Activated T-helper 17 cell treated with anti-CD3 and anti-CD28 coated beads, Interleukin-2, amount 50 U/mL, for 72 hours (primary cell): ENCODE measurements at places on chromosomes 11 and 22.
A peak's percentile ranks its signal among the peaks of the same experiment; 100 is the strongest.

- ATAC-seq, result no peak
These were observed 104.8 kb downstream of the MICAL2 start for GRCh38 chr11:12215181-12215593.

DNA sequence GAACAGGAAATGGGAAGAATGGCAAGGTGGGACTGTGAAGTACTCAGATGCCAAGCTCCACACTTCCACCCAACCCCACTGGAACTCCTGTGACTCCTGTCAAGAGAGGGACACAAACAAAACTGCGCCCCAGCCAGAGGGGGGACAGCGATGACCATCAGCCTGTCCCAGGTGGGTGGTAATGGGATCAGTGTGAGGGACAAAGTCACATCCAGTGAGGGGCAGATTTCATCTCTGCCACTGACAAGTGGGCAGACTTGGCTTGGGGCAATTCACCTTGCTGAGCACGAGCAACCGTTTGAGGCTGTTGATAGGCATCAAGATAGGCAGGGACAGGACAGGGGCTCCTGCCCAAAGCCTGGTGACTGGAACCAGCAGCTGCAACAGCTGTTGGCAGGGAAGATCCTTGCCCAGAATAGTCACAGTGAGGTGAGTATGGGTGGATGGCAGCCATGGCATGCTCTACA is 105.4 kb upstream of the PITPNB start:
- no peak for ATAC-seq

- ATAC-seq, result no peak
These were observed 167.1 kb downstream of the ST3GAL4 start for GRCh38 chr11:126522606-126523005.

DNA sequence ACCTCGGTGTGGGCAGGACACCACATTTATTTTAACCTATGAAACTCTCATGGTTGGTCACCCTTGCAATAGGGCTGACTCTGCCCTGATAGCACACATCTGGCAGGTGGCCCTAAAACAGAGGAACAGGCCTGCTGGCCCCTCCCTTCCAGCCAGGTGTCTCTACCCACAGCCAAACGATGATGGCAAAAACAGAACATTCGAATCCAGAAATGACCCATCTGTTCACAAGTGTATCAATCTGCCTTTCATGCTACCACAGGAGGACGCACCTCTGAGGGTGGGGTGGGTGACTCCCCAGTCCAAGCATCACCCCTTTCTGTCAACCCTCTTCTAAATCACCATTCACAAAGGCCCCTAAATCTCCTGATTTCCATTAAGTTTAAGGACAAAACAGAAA is 118.1 kb downstream of the ETS1 start:
- peak; percentile 8 for ATAC-seq

- no peak for ATAC-seq
These were observed 20.2 kb downstream of the PPP6R2 start for GRCh38 chr22:50363166-50363802.

DNA sequence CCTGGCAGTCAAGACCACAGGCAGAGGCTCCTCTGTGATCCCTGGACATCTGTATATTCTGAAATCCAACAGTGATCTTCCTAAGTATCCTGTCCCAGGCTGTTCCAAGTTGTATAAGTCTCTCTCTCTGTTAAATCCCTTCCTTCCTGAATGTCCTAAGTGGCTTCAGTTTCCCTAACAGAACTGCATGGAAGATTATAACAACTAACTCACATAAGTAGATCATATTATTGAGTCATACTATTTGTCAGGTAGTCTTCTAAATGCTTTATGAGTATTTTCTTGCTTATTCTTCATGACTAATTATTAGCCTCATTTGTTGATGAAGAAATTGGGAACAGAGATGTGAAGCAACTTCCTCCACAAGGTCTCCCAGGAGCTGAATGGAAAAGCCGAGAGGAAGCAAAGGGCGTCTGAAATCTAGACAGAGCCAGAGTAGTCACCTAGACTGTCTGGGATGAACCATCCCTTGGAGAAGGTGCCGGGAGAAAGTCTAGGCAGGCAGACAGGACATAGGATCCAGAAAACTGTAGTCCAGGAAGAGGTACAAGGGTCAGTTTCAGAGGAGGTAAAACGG is 93.2 kb upstream of the FAT3 start:
- no peak for ATAC-seq

GRCh38 chr11:85826116-85826855 is 15.3 kb upstream of the SYTL2 start:
- ATAC-seq, result no peak

DNA sequence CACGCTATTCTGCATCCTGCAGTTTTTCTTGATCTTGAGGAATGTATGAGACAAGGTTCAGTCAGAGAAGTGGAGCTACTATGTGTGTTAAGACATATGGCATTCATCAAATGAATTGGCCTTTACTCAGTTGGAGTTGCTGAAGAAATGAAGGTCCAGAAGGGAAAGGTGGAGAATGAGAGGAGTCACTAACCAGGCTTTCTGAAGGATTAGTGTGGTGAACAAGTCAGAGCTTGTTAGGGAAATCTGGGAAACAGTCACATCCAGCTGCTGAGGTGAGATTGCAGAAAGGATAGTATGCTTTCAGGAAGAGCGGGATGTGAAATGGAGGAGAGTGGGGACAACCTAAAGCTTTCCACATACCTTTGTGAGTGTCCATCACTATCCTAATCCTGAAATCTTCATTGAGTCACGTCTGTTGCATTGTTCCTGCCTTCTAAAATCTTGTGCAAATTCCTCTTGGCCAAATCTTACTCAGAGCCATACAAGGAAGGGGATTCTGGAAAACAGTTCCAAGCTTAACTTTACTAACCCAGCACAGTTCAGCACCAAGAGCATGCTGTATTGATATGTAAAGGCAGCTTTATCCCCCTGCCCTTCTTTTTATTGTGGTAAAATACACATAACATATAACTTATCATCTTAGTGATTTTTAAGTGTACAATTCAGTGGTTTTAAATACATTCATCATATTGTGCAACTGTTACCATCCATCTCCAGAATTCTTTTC is 11.4 kb upstream of the PITPNB start:
- ATAC-seq, result no peak
